ENCODE measurements at places on chromosomes 2 and 18.

GRCh38 chr2:82748653-82749052 is 1710.4 kb downstream of the SUCLG1 start:
- DNase-seq, result no peak

- DNase-seq, result no peak
Observed at GRCh38 chr2:61636686-61637085, 98.5 kb upstream of the XPO1 start.

DNA sequence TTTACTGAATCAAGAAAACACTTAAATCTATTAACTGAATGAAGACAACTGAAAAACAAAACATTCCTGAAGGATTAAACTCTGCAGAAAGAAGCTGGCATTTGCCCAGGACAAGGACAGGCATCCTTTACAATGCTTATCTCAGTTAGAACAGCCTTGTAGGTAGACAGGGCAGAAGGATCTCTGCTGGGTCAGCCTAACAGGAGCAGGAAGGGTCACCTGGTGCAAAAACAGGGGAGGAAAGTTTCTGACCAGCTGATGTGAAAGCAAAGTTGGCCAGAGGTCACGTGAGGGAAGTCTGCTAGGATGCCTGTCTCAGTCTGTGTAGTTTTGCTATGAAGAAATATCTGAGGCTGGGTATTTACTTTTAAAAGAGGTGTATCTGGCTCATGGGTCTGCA is 348.6 kb downstream of the ANAPC1 start:
- no peak for DNase-seq

DNA sequence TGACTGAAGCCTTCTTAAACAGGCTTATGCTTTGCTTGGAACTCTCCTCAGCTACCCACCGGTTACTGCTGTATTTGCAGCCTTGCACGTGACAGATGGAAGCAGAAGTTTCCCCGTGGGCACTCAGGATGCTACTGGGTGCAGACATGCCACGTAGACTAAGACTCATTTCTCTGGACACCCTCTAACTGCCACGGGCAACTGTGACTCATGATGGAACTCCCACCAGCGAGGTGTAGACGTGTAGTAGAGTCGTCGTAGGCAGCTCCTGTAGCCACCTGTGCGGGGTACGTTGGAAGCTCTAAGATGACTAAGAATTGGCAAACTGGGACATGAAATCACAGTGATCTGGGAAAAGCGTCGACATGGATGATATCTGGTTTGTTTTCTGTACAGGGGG is 27.5 kb downstream of the TSHZ1 start:
- no peak for DNase-seq

DNA sequence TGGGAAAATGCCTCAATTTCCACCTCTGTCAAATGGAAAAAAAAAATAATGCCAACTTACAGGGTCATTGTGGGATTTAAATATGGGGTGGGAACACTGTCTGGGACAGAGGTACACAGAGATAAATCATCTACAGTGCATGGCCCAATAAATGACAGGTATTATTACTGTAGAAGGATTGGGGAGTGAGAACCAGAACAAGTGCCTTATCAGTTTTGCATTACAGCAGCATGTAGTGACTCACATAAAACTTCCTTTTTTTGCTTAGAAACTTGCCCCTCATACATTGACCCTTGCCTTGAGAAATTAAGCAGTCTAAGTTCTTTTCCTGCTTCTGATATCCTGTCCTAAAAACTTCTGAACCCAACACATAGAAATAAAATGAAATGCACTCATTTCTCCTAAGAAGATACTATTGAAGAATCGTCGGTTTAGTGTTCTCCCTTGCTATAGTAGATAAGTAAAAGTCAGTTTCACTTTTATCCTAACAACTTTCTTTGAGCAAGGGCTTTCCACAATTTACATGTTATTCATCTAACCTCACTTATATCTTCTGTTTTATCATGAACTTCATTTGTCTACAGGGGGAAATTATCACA is 121.0 kb upstream of the HAAO start:
- DNase-seq, result no peak

- no peak for DNase-seq
Observed at GRCh38 chr18:13051159-13051558, 60.0 kb downstream of the CEP192 start.

DNA sequence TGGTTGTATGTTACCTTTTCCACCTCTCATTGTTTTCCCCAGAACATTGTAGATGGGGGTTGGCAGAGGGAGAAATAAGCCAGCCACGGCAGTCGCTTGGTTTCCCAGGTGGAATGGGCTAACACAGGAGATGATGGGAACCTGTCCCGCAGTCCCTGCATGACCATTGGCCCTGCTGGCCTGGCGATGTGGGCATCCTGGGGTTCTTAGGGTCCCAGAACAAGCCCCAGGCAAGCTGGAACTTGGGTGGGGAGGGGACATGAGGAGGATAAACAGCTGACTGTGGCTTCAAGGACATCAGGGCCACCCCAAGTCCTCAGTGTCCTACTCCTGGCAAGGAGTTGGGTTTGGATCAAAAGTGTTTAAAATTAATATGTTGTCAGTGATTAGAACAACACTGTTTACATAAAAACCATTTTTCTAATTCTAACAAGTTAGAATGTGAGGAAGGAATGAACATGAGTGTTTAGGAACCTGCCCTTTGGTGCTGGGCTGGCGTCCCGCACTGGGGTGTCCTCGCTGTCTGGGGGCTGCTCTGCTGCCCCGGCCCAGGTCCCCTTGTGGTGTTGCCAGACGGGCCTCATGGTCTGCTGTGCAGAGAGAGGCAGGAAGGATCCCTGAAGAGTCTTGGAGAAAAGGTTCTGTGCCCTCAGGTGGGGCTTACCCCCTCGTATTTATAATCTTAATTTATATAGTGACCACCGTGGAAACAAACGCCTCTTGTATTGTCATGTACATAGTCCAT is 95.1 kb downstream of the USP40 start:
- no peak for DNase-seq

GRCh38 chr2:235868645-235869044 is 299.5 kb downstream of the GBX2 start:
- DNase-seq, result no peak

DNA sequence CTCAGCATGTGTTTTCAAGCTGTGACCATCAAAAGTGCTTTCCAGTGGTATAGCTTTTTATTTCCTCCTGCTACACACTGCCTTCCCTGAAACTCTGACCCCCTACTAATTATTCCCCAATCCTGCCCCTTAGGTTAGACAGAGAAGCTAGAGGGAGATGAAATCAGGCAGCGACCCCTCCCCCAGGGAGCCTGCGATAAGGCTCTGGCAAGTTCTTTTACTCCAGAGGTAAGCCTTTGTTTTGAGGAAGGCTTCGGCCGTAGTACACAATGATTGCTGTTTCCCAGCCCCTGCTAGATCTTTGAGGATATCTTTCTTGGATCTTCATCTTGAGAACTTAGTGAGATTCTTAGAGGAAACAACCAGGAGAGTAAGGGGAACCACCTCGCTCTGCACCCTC is 33.5 kb upstream of the NOL4 start:
- DNase-seq, result no peak

DNA sequence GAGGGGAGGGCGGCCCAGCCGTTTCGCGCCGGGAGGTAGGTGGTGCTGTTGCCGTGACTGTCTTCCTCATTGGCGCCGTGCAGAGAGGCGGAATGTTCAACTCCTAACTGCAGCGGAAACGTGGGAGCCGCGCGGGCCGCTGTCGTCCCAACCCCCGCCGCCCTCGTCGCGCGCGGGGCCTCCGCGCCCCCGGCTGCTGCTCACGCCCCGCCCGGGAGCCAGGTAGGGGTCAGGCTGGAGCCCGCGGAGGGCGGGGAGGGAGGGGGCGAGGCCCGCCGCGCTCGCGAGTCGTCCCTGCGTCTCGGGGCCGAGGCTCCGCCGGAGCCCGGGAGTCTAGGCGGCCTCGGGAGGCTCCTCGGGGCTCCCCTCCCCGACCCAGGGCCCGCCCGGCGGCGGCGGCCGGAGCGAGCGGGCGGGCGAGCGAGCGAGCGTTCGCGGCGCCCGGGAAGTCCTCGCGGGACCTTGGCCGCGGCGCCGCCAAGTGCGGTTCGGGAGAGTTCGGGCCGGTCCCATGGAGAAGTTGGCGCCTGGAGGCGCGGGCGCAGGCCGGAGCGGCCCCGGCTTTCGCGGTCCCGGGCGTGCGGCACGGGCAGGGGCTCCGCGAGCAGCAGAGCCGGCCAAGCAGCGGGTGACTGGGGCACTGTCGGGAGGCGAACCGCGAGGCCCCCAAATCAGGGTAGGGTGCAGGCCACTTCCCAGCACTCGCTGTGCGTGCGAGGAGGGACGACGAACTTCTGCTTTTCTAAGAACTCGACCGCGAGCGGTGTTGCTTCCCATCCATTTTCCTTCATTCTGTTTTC is at the start of gene MAP3K20:
TSS of gene MAP3K20 (plus strand) at position 66 of the 800 bp plus-strand sequence. CDS start 15,186 bp downstream, outside the sequence.
- peak; percentile 43 for DNase-seq

- no peak for DNase-seq
Observed at GRCh38 chr2:83282841-83283240, 1176.2 kb downstream of the SUCLG1 start.

GRCh38 chr2:127951026-127951425 is 65.3 kb upstream of the AMMECR1L start:
- DNase-seq, result no peak

DNA sequence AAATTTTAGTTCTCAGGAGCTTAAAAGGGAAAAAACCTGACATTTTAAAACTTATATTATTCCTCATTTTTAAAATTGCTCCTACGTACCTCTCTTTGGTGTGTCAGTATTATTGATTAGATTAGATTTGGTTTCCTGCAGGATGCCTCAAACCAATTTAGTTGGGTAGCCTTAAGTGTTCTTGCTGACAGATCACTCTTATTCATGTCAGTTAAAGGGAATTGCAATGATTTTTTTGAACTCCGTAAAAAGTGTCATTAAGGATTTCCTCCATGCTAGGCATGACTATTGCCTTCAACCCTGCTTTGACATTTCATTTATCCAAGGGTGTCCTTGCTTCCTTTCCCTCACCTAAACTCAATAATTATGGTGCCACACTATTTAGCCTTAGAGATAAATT is 149.0 kb upstream of the CDH7 start:
- DNase-seq, result no peak

DNA sequence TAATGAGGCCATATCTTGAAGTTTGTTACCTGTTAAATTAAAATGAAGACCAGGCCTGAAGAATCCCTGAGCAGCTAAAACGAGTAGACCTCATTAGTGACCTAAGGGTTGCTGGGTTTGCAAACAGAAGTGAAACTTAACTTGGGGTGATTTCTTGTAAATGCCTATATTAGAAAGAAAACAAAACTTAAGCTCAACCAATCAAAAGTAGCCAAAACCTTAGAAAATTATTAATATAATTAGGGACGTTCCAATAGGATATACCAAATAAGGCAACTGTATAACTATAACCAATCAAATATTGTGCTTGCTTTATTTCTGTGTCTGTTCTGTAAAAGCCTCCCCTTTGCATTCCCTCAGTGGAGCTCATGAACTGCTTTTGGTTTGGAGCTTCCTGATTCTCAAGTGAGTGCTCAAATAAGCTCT is 137.9 kb upstream of the VRK2 start:
- no peak for DNase-seq
